Activated CD4-positive, alpha-beta memory T cell treated with anti-CD3 and anti-CD28 coated beads for 36 hours (primary cell): ENCODE measurements at places on chromosomes 3 and 15. TPM values are rescaled to one million over a fixed set of nuclear protein-coding genes. Genes with fewer than 3 reads are reported as not detected.

NPRL2 gene
- total RNA-seq, result 35.8 TPM

GRCh38 chr3:48595526-48596121, 495 bp upstream of the COL7A1 start:
- DNase-seq, result no peak

- no peak for DNase-seq
Measured at GRCh38 chr3:87173071-87173470, 54.0 kb upstream of the CHMP2B start.

GRCh38 chr3:143832433-143832832, 15.8 kb downstream of the SLC9A9 start:
- DNase-seq, result no peak

GRCh38 chr3:17830788-17831187, 88.4 kb upstream of the TBC1D5 start:
- DNase-seq, result no peak

MYH15 gene
- 0.17 TPM for total RNA-seq

KIF15 gene
- 45.1 TPM for total RNA-seq

DNA sequence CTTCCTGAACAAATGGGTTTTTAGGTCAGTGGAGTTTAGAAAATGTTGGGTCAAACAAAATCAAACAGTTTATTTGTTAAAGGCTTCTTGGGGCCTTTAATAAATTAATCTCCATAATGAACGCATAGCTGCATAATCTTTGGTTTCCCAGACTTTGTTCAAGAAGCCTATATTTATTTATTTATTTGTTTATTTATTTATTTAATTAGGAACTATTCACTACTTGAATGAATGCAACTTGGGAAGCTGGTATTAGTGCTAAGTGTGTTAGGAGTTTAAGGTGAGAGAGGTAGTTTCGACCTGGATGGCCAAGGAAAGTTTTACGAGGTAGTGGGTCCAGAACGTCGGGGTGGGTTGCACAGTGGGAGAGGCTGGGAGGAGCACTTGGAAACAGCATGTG, 281.9 kb upstream of the C2CD4B start:
- no peak for DNase-seq
